ENCODE measurements at places on chromosomes 5 and 9.

DNA sequence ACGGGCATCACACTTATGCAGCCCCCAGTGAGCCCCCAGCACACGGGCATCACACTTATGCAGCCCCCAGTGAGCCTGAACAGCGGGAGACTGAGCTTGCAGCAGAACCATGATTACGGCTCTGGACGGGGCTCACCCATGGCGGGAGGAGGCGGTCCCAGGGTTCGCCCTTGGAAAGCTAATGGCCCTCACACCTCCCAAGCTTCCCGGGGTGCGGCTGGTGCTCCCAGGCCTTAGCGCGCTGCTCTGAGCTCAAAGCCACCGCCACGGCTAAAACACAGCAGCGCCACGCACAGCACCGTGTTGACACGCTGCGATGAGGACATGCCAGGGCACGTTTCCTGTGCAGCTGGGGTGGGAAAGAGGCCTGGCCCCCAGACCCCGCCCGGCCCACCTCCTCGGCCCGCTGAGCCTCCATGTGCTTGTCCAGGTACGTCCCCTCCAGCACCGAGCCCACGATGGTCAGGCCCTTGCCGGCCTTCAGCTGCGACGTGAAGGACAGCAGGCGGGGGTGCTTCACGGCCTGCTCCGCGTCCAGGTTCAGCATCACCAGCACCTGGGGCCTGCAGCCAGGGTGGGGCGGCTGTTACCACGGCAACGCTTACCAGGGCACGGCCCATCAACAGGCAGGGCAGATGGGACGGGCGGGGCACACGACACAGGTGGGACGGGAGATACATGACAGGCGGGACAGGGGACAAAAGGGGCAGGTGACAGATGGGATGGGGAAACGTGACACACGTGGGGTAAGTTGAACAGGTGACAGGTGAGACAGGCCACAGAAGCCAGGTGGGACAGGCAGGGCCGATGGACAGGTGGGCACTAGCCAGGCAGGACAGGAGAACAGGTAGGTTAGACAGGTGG, 38.4 kb downstream of the SLC12A7 start:
- no peak for DNase-seq

GRCh38 chr5:148924817-148925216, 98.4 kb downstream of the ADRB2 start:
- DNase-seq: no peak

DNA sequence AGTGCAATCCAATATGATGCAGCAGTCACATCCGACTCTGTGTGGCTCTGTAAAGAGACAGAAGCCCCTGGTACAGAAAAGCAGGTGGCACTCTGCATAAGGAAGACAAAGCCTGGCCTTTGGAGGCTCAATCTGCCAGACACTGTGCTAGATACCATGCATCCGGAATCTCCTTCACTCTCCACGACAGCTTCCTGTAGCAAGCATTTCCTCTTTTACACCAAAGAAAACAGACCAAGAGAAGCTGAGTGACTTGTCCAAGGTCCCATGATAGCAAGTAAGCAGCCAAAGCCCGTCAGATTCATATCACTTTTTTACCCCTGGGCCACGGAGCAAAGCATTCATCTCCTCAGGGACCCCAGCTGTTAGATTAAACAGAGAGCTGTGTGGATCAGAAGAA, 64.2 kb upstream of the SMIM23 start:
- DNase-seq: no peak

DNA sequence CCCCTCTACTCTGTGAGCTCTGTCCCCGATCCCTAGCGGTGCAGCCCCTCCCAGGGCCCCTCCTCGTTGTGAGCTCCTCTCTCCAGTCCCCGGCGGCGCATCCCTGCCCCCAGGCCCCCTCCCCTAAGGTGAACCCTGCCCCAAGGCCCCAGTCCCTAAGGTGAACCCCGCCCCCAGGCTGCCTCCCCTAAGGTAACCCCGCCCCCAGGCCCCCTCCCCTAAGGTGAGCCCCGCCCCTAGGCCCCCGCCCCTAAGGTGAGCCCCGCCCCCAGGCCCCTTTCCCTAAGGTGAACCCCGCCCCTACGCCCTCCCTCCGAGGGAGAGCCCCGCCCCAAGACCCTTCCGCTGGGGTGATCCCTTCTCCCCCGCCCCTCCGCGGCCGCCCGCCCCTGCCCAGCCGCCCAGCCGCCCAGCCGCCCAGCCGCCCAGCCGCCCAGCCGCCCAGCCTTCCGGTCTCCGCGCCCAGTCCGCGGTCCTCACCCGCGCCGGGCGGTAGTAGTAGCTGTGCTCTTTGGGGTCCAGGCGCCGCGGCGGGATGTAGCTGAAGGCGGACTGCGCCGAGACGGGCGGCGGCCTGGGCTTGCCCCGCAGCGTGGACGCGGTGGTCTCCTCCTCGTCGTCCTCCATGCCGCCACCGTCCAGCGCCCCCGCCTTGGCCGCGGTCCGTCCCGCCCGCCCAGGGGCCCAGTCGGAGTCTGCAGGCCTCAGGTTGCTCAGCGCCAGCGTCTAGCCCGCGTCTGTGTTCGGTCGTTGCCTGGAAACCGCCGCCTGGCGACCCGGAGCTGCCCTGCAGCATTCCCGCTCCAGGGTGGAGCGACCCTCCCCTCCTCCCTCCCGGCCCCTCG, at the start of gene CFAP90:
TSS of gene CFAP90 (minus strand) at position 739 of the 845 bp plus-strand sequence. CDS start at position 627, 112 bp downstream.
- peak; percentile 20 for DNase-seq

- no peak for DNase-seq
Measured at GRCh38 chr9:7081065-7081600, 323.4 kb downstream of the KDM4C start.

- no peak for DNase-seq
Measured at GRCh38 chr9:129201289-129201688, 23.2 kb upstream of the IER5L start.

- DNase-seq: no peak
Measured at GRCh38 chr5:148986636-148987035, 76.2 kb downstream of the SH3TC2 start.

DNA sequence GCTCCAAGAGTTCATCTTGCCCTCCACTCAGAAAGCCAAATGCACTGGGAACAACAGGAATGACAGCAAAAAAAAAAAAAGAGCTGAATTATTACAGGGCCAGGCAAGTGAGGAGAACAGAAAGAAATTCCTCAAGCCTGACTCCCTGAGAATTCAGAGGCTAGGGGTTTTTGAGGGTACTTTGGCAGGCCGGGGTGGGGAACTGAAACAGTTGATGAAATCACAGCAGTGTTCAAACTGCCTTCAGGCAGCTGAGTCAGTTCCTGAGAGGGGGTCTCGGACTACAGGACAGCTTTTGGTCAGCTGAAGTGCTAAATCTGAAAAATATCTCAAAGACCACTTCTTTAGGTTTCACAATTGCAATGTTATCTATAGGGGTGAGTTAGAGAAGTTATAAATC, 419.4 kb downstream of the SEMA5A start:
- no peak for DNase-seq

GRCh38 chr5:178536541-178537466, 53.4 kb downstream of the COL23A1 start:
- DNase-seq: no peak

DNA sequence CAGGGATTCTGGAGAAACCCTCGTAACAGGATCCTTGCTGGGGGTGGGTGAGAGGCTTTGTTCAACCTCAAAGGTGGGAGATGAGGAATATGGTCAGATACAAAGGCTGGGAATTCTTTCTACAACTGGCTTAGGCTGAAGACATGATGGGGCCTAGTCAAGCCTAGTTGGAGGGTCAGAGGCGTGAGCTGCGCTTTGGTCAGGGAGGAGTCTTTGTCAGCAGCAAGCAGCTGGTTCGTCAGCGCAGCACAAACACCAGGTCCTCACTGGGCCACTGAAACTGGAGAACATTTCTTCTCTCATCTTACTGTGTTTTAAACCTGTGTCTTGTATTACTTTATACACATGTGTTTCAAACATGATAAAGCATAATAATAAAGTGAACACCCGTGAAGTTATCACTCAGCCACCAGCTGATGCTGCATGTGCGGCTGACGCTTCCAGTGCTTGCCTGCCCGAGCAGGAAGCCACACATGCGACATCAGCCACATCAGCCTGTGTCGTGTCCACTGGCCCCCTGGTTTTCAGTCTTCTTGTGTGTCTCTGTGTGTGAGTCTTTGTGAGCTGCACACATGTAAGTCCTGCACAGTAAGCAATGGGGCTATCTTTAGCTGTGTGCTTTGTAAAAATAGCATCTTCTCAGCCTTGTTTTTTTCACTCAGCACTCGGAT, 81.5 kb downstream of the WNK2 start:
- DNase-seq: no peak
